Stimulated activated CD4-positive, alpha-beta T cell treated with anti-CD3 and anti-CD28 coated beads, Interleukin-12 subunit alpha, Interleukin-12 subunit beta, amount 100 ng/mL, for 24 hours (primary cell): ENCODE measurements at places on chromosomes 12 and 14.

DNA sequence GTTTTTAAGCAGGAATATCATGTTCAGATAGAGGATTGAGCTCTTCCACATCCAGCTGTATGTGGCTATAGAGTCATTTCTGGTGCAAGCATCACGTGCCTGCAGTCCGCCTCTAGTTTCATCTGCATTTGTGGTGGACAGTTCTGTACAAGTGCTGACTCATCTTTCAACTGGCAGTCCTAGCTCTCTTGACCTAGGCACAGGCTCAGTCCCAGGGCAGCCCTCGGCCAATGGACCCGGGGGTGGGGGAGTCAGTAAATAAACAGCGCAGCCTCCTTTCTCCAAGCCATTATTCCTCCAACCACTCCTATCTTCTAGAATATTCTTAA is 41.8 kb upstream of the FRMD6 start:
- DNase-seq, result no peak

- no peak for DNase-seq
Measured at GRCh38 chr14:72515779-72516770, 377.8 kb downstream of the DPF3 start.

DNA sequence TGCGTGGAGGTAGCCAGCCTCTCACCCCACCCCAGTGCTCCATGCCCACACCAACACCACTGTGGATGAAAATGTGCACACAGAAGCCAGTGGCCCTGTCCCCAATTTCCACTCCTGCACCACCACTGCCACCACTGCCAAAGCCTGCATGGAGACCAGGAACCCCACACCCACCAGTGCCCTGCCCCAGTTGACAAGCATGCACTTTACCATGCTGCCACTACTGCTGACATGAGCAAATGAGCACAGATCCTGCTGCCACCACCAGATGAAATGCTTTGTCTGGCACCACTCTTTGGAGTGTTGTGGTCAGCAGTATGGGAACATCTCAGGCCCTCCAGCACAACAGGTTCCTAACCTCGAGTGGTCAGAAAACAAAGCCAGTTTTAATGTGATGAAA is 104.1 kb downstream of the ATXN7L3B start:
- no peak for DNase-seq

DNA sequence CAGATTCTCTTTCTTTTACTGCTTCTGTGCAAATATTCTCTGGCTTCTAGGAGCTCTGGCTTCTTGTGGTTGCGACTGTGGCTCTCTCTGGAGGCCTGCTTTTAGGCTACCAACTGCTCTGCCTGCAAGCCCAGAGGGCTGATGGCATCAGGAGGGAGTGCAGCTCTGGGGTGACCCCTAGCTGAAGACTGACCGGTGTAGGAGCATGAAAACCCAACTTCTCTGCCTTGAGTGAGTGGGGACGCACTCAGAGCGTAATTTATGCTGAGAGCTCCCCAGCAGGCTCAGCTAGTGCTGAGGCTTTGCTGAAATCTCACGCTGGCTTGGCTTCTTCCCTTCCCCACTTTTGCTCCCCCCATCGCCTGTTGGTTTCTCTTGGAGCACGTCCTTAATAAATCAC is 29.9 kb upstream of the RBM19 start:
- DNase-seq, result no peak

DNA sequence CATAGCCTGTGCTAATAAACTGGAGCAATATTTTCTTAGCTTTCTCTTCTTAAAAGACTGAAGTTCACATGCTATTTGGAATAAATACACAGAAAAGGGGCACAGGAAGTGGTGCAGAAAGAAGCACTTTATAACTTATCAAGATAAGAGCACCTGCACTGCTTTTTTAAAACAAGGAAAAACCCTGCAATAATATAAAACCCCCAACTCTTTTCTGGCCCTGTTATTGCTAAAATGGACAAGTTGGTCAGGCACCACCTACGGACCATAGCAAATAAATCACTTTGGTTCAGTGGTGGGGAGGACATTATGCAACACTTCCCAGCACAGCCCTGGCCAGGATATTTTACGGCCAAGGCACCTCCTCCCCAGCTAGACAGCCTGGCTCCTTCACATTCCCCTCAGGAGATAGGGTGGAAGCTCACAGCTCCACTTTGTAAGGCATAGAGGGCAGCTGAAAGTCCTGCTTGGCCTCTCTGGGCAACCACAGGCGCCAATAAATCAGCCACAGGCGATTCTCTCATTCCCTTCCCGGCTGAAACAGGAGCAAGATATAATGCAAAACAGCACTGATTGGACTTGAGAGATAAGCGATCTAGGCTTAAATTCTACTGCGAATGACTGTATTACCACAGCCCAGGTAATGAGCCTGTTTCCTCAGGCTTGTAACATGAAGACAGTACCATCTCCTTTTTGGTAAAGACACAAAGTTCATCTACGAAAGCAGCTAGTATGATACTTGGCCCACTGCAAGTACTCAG is 2.0 kb downstream of the ZBTB25 start:
- DNase-seq, result no peak
